Ascending aorta (tissue), 2 donors: ENCODE measurements at places on chromosomes 6 and 20.

- DNase-seq: peak; percentile 91
Measured at GRCh38 chr20:31698803-31699718, 23.6 kb downstream of the BCL2L1 start.

GRCh38 chr6:118867181-118867580, 26.8 kb upstream of the ASF1A start:
- DNase-seq: no peak

DNA sequence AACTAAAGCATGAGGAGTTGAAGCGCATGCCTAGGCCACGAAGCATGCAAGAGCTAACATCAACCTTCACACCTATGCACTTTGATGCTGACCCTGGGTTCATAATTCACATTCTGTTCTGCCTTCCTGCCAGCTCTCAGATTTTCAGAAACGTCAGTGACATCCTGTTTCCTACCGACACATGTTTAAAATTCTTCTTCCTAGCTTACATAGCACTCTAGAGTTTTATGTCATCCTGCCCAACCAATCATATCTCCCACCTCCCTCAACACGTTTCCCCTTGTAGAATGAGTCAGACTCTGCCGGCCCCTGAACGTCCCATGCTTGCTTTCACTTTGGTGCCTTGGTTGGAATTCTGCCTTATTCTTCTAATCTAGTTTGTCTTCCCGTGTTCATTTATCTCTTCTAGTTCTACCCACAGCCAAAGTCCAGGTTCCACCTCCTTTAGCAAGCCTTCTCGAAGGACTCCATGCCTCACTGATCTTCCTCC, 97.2 kb upstream of the MAP7 start:
- peak; percentile 16 for DNase-seq

GRCh38 chr6:28789553-28790083, 134.2 kb downstream of the TRIM27 start:
- no peak for DNase-seq

DNA sequence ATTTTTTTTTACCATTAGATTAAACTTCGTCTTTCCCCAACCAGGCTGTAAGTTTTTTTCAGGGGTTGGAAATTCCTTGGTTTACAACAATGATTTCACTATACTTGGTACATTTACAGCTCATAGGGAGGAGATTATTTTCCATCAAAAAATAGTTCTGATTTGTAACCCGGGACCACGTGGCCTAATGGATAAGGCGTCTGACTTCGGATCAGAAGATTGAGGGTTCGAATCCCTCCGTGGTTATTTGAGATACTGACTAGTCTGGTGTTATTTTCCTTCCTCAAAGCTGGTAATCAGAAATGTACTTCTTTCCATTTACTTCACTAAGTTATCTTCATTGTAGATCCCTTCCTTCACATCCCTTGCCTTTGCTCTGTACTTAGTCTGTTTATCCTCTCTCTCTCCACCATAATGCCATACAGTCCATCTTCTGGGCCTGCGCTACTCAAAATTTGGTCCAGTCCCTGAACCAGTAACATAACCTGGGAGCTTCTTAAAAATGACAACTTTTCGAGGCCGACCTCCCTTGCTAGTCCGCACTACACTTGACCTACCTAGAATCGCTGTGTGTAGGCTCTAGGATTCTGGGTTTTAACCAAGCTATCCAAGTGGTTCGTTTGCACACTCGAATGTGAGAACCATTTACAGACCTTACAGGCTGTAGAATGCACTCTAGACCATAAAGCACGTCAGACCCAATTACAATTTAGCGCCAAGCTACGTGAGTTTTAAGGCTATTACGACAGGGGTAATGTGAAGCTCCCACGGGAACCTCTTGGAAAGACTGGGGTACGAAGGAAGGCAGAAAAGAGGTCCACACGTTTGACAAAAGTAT, 42.1 kb upstream of the BTN3A2 start:
- DNase-seq: no peak

DNA sequence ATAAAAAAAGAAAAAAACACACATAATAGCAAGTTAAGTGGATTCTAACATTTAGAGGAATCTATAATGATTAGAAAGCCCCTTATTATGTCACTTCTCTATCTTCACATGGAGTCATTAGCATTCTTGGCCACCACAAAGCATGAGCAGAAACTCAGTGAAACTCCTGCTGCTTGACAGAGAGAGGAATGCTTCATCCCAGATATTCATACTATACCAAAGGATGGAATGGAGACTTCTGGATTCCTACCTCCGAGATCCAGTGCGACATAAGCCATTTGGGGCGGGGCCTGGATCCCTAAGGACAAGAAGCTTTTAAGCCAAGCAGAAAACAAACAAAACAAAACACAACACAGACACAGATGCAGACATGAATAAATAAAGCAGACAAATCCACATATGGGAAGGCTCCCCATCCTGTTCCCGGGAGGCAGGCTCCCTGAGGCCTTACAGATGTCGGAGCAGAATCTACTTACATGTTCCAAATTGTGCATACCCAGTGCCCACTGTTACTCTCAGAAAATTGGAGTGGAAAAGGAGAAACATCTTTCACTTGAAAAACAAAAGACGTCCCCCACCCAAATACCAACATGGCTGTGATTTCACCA, 727.3 kb downstream of the MAFB start:
- no peak for DNase-seq

DNA sequence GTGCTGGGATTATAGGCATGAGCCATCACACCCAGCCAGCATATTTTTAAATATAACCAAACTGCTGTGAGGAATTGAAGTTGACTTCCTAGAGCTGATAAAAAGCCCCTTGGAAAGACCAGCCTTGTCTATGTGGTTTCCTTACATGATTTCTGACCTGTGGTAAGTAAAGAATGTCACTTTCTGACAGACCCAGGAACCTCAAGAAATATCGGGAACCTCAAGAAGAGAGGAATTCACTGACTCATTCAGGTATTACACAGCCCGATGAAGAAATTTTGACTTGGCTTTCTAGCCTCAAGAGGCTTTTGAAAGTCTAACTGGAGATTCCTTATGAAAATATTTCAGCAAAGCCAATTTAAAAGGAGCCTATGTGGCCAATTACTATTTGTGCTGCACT, 71.8 kb downstream of the FOXF2 start:
- no peak for DNase-seq

- DNase-seq: no peak
Measured at GRCh38 chr6:1878330-1878729, 268.6 kb downstream of the FOXC1 start.

- no peak for DNase-seq
Measured at GRCh38 chr20:50513169-50514034, 3.2 kb downstream of the PTPN1 start.

DNA sequence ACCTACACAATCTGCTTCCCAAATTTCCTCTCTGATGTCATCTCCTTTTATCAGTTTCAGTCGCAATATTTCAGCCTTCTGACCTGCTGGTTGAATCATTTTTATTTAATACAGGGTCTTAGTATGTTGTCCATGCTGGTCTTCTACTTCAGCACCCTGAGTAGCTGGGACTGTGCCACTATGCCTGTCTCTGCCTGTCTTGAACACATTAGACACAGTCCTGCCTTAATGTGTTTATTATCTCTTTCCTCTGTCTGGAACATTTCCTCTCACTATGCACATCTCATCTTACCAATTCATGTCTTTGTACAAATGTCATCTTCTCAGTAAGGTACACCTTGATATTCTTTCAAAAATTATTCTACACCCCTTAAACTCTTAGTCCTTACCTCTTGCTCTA, 106.5 kb downstream of the THEMIS start:
- DNase-seq: no peak

DNA sequence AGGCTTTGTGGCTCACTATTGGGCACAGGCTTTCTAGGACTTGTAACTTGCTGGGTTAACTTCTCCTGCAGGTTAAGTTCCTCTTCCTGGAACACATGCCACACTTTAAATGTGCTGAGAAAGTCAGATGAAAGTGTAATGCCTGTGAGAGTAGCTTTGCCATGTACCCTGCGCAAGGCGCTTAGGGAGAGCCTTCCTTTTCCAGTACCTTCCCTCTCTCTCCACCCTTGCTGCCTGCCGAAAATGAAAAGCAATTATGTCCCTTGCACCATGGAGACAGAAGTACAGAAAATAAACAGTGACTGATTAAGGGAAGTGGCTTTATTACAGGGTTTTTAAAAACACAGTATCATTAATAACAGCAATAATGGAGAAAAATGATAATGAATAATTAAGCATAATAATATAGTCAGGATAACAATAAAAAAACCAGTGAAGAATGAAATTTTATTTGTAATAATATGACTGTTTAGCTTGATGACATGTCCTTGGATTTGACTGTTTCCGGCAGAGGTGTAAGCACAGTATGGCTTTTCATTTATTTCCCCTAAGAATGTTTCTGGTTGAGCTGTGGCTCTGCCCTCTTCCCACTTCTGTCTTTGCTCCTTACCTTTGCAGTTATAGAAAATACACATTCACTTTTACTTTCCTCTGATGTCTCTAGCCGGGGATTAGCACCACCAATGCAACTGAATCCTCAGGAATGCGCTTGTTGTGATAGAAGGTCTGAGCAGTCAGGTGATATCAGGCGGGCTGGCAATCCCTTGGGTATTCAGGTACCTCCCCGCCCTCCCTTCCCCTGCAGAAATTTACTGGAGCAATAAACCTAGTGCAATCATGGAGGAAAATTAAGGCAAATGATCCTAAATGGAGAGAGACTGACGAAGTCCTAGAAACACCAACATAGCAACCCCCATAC, 472.3 kb upstream of the CITED2 start:
- DNase-seq: no peak

DNA sequence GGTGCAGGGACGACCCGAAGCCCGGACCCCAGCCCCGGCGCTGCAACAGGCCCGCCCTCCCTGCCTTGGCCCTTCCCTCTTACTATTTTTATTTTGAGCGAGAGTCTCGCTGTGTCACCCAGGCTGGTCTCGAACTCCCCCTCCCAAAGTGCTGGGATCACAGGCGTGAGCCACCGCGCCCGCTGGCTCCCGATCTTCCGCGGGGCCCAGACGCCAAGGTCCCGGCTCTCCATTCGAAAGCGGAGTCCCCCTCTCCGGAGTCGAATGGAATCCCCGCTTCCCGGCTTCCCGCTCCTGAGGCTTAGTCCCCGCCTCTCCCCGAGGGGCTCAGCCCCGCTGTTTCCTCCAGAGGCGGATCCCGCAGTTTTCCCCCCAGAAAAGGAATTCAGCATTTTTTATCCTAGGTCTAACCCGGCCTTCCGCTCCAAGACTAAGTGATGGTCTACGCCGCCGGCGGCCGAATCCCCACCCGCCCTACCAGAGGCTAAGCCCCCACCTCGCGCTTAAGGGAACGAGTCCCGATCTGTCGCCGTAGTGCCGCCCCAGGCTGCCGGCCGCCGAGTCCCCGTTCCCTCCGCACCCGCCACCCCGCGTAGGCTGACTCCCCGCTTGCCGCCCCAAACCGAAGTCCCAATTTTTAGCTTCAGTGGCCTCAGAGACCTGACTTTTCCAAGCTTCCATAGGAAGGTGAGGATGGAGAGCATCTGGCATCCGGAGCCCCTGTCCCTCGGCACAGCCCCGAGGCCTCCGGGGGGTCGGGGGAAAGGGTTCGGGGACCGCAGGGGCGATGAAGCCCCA, 11.5 kb upstream of the TMC2 start:
- DNase-seq: no peak

GRCh38 chr6:84501315-84501714, 263.1 kb downstream of the TBX18 start:
- DNase-seq: no peak

- DNase-seq: no peak
Measured at GRCh38 chr6:27541933-27542297, 69.0 kb upstream of the ZNF184 start.

- no peak for DNase-seq
Measured at GRCh38 chr6:40550202-40551101, 36.7 kb downstream of the LRFN2 start.

GRCh38 chr6:4383910-4384638, 248.7 kb upstream of the ECI2 start:
- no peak for DNase-seq

GRCh38 chr20:4083098-4083865, 67.9 kb upstream of the RNF24 start:
- DNase-seq: no peak

DNA sequence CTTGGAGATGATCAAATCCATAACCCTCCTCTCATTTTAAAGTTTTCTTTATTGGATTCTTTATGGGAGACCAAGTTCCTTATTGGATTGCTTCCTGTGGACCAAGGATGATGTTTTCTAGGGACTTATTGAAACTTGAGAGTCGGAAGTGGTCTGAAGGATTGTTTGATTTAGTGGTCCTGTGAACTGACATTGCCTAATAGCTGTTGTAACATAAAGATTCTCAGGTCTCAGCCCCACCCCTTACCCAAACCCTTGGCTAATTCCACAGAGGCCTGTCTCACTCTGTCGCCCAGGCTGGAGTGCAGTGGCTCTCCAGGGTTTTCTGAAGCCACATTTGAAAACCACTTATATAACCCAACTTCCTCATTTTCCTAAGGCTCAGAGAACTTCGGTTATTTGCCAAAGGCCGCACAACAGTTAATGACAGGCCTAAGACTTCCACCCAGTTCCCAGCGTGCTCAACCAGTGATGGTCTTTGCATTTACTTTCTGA, 77.0 kb downstream of the ATXN1 start:
- no peak for DNase-seq

GRCh38 chr6:54361188-54361587, 52.9 kb downstream of the TINAG start:
- DNase-seq: no peak

DNA sequence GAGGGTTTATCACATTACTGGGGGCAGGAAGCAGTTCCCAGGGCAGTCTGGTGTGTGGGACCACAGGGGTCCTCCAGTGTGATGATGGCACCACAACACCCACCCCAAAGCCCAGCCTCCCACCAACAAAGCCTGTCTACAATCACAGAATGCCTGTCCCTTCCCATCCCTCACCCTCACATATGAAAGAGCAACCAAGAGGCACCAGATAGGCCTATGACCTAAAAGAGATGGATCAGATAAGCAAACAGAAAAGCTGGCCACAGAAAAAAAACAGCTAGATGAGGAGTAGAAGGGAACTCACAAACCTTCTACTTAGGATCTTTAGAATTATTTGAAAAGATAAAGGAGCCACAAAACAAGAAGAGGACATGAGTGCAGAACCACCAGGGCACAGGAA, 54.3 kb downstream of the SERAC1 start:
- DNase-seq: no peak

DNA sequence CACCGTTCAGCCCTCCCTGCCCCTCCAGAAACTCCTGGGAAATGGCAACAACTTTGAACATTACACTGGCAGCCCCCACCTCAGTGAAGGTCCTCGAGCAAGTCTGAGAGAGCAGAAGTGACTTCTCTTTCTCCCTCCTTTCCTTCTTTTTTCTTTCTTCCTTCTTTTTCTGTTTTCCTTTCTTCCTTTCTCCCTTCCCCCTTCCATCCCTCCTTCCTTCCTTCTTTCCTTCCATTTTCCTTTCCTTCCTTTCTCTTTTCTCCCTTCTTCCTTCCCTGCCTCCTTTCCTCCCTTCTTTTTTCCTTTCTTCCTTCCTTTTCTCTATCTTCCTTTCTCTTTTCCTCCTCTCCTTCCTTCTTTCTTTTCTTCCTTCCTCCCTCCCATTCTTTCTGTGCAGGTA, 162.7 kb downstream of the UNC5CL start:
- DNase-seq: no peak

GRCh38 chr6:148596891-148597455, 149.9 kb upstream of the UST start:
- no peak for DNase-seq

- DNase-seq: no peak
Measured at GRCh38 chr6:12391472-12391871, 101.3 kb downstream of the EDN1 start.
